ENCODE measurements at places on chromosomes 1 and 21.

GRCh38 chr1:219660666-219661463 lies 48.0 kb upstream of the ZC3H11B start:
- peak; percentile 36 for DNase-seq

DNA sequence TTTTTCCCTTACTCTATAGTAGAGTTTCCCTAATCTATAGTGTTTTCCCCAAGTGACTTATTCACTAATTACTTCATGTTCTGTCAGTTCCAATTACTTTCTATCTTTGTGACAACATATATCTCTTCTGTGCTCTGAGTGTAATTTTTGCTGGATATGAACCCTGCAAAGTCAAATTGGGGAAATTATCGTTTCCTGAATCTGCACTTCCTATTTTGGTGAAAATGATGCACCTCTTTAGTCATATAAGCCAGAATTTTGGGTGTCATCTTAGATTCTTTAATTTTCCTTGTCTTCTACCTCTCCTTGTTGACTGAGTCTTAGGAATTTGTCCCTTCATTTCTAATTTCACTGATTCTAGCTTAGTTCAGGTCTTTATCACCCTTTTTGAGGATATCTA lies 33.4 kb upstream of the PRKACB start:
- DNase-seq = no peak

DNA sequence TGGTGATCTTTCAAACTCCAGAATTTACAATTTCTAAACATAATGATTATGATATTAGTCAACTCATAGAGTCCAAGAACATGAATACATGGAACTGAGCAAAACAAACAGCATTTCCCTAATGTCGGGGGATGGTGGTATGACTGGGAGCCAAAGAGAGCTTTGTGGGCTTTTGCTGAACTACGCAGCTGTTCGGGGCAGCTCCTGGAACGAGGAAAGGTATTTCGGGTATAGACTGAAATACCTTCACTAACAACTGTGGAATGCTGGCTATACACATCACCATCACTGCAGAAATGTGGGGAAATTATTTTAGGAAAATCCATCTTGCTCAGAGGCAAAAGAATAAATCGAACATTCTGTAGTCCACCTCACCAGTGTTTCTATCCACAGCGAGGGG lies 30.2 kb upstream of the VPS26C start:
- no peak for DNase-seq

DNA sequence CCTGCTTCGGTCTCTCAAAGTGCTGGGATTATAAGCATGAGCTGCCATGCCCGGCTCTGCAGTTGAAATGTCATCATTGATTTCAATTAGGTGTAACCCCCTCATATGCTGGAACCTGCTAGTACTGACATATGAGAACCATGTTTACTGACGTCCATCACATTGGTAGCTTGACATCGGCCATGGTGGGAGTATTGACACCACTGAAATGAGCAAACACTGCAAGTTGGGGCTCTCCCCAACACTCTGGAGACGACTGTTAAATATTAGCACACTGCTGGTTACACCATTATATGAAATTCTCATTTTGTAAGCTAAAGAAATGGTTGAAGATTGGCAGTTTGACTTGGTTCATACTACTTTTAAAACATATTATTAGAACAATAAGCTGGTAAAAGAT lies 63.7 kb downstream of the CNST start:
- DNase-seq = no peak

- no peak for DNase-seq
Observed at GRCh38 chr1:99465176-99465900, 180.6 kb upstream of the PALMD start.

DNA sequence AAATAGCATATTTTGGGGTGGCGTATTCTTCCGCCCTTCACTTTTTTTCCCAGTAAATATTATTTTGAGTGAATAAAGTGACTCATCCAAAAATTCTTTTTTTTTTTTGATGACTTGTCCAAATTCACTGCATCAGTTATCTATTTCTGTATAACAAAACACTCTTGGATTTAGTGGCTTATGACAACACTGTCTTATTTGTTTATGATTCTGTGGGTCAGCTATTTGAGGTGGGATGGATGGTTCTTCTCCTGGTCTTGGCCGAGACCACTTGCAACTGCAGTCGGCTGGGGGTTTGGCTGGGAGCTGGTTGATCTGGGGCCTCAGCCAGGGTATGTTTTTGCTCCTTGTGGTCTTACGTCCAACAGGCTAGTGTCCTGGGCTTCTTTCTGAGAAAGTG lies 39.9 kb upstream of the SRSF10 start:
- no peak for DNase-seq

GRCh38 chr1:153805042-153805745 lies 30.0 kb downstream of the SLC27A3 start:
- peak; percentile 81 for DNase-seq

GRCh38 chr21:39675590-39675989 lies 62.9 kb downstream of the B3GALT5 start:
- DNase-seq = no peak

GRCh38 chr21:45589686-45590245 lies 47.5 kb upstream of the SLC19A1 start:
- no peak for DNase-seq

- DNase-seq = no peak
Observed at GRCh38 chr21:44617071-44617501, 5.2 kb downstream of the KRTAP10-8 start.

GRCh38 chr1:202029171-202029665 lies 18.8 kb downstream of the ELF3 start:
- no peak for DNase-seq

GRCh38 chr1:17678011-17678410 lies 77.1 kb upstream of the ACTL8 start:
- DNase-seq = no peak

GRCh38 chr1:14928886-14929546 lies 224.5 kb upstream of the TMEM51 start:
- no peak for DNase-seq

DNA sequence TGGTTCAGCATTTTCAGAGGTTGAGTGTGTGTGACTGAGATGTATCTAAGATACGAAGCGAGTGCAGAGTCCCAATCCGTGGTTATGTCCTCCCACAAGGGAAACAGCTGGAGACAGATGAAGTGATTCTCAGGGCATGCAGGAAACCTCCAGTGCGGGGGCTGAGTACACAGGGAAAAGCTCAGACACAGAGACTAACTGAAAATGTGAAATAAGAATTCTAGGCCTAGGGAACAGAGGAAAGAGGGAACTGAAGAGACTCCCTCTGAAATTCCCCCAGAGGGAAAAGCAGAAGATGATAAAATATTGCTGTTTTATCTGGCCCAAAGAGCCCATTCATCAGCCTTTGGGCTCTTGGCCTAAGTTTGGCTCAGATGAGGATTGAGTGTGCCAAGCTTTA lies 116.8 kb downstream of the LRRC53 start:
- no peak for DNase-seq

GRCh38 chr1:170520601-170521000 lies 11.4 kb upstream of the GORAB start:
- no peak for DNase-seq

DNA sequence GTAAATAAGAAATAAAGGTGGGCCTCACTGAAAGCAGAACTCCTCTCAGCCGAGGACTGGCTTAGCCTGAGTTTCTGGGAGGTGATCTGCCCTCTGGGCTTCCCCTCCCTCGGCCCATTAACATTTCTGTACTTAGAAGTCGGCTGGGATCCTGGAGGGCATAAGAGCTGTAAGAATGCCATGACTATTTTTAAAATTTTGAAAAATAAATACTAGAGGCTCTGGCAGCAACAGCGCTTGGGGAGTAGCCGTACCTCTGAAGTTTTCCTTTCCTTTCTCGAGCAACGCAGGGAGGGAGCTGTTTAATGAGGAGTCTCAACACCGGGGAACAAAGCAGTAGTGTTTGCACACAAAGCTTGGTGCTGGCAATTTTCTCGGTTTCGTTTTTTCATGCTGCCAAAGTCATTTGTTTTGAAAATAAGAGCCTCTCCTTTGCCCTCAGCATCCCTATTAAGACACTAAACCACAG lies 498.7 kb downstream of the SMYD3 start:
- no peak for DNase-seq

GRCh38 chr1:51288578-51288977 lies 41.8 kb downstream of the TTC39A start:
- DNase-seq = no peak

GRCh38 chr1:203558064-203558760 lies 64.3 kb downstream of the OPTC start:
- no peak for DNase-seq

- no peak for DNase-seq
Observed at GRCh38 chr1:160577671-160578070, 1.6 kb downstream of the CD84 start.

DNA sequence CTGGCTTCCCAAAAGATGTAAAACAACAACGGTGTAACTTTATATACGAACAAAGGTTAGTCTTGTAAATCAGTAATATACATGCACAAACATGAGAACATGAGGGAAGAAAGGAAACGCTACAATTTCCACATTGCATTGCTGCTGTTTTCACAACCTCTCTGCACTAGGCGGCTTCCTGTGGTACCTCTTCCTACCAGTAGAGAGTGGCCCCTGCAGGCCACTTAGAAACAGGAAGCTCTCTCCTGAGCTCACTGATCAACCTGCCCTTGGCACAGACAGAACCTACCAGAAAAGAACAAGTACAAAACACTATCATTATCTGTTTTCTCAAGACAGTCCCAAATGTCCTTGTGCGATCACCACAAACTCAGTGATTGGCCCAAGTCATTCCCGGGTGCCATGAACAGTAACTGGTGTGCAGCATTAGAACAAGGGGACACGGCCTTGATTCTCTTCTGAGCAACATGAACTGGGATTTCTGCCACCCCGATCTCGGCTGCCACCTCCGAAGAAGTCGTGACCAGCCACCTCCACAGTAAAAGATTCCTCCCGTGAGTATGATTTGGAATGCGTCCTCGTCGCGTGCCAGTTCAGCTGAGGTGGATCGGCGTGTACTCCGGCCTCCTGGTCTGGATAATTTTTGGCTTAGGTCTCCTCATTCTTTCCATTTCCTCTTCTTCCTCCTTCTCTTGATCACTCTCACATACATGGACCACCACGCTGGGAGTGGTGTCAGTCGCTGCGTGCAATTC lies 5.7 kb upstream of the KCNE1 start:
- DNase-seq = peak; percentile 13

DNA sequence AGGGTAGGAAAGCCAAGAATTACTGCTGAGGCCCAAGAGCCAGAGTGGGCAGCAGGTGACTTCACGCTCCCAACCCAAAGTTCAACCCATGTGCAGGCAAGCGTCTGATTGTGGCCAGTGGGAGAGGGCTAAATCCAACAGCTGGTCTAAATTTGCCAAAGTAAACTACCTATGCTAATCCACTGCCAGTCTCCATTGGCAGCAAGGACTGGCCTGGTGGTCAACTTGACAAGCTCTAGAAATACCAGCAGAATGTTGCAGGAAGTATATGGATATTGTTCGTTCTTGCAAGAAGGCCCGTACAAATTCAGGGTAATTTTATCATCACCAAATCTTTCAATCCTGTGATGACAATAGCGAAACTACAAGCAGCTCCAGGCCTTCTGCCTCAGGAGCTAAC lies 1.5 kb downstream of the TMEM63A start:
- no peak for DNase-seq

DNA sequence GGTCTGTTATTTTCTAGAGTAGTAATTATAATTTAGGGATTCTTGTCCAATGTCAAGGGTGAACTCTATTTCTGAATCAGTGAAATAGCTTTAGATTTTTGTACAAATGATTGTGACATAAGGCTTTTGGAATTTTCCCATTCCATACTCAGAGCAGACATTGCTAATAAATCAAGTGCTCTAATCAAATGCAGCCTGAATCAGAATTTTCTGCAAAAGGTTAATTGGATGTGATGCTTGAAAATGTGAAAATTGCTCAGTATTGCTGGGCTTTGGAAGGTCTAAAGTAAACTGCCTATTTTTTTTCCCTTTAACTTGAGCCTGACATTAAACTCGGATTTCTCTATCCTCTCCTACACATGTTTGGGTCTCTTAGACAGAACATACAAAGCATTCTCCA lies 23.2 kb downstream of the SGIP1 start:
- DNase-seq = no peak

DNA sequence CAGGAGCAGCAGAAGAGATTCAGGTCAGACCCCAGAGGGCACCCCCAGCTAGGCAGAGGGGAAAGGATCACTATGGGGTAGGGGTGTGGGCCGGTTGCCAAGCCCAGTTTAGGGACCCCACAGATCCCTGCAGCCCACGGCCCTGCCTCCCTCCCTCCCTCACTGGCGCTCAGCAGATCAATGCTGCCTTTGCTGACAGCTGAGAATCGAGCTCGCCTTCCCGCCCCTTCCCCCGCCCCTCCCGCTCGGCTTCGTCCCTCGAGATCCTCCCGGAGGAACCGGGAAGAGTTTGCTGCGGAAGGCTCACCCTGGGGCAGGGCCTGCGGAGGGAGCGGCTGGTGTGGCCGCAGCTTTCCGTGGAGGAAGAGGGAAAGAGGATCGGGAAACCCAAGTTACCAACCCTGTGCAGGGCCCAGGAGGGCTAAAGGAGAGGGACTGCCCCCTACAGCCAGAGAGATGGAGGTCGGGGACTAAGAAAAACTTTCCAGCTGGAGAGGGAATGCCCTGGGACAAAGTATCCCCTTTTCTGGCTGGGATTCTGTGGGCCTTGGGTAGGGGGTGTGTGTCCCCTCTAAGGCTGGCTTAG lies 1.1 kb upstream of the KCNQ4 start:
- no peak for DNase-seq

DNA sequence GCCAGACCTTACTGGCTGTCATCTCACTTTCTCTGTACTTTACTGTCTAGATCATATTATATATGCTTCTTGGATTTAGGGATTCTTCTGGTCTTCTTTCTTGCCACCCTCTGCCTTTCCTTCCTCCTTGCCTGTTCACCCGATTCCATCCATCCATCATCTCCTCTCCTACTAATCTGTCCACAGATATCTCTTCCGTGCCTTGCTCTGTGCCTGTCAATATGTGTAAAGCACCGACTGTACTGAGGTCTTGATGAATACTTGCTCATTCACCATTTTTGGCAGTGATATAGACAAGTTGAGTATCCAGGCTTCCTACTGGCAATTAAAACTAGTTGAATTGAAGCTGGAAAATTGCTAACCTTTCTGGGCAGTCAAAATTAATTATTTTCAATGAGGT lies 8.1 kb downstream of the FMN2 start:
- DNase-seq = no peak

- DNase-seq = no peak
Observed at GRCh38 chr1:98177751-98178150, 256.9 kb upstream of the DPYD start.

GRCh38 chr1:234916840-234917239 lies 211.8 kb downstream of the TOMM20 start:
- DNase-seq = no peak

DNA sequence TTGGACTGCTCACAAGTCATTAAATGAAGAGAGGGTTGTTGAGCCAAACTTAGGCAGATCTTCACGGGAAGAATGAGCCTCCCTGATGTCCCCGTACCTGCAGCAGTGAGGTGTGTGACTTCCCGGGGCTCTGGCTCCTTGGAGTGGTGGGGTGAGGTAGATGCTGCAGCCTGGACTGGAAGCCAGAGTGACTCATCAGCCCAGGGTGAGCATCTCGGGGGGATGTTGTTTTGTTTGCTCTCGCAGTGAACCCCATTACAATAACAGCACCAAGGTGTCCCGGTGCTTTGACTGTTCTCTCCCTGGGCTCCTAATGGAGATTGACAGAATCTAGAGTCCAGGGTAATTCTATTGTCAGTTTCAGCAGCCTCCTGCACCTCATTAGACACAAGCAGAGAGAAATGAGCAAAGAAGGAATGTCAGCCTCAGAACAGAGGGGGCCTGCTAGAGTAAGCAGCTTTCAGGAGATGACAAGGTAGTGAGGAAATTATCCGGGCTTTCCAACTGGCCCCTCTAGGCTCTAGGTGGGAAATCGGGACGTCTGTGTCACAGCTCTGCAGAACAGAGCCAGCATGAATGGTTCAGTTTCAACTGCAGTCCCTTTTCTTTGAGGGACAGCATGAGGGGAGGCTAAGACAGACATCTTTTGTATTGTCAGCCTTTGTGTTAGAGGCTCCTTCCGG lies 36.0 kb upstream of the LRRN2 start:
- DNase-seq = no peak
